Activated effector memory CD4-positive, alpha-beta T cell treated with anti-CD3 and anti-CD28 coated beads, Interleukin-2, amount 50 U/mL, for 16 hours (primary cell): ENCODE measurements at places on chromosomes 11 and 22.
A peak's percentile ranks its signal among the peaks of the same experiment; 100 is the strongest.

- DNase-seq, result peak; percentile 12
These were observed 33.3 kb downstream of the NADSYN1 start for GRCh38 chr11:71486320-71486719.

- DNase-seq, result no peak
These were observed 82.6 kb downstream of the SLC1A2 start for GRCh38 chr11:35336726-35337125.

- no peak for DNase-seq
These were observed 36.8 kb upstream of the APOA1 start for GRCh38 chr11:116874251-116874650.

GRCh38 chr22:39275814-39276439 lies 31.1 kb upstream of the PDGFB start:
- DNase-seq, result no peak

GRCh38 chr11:71384561-71384960 lies 63.6 kb downstream of the DHCR7 start:
- DNase-seq, result no peak

- no peak for DNase-seq
These were observed 577 bp upstream of the DKK3 start for GRCh38 chr11:12008790-12009616.

DNA sequence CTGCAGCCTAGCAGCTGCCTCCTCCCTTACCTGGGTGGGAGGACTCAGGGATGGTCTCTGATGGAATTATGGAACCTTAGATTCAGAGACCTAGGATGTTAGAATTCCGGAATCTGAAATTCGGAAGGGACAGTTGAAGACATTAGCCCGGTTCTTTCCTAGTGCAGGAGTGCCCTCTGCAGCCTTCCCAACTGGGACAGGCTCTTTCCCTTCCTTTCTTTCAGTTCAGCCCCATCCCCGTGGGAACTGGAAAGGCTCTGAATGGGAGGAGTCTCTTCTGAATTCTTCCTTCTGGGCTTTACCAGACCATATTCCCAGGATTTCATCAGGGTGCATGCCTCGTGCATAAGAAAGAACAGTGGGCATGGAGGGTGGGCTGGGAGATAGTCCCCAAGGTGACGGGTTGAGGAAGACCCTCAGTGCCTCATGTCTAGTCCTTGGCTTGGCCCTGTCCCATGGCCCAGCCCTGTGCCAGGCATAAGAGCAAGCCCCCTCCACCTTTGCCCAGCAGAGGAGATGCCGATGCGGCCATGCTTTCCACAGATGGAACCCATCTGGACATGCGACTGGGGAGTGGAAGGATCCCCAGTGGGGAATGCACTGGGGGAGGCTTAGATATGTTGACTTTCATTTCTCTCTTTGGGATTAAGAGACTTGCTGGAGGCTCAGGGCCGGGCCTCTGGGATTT lies 14.4 kb downstream of the DNAJB13 start:
- no peak for DNase-seq

- no peak for DNase-seq
These were observed 408 bp downstream of the PPP2R5B start for GRCh38 chr11:64924910-64925284.
